COR-L47 (cell line): ENCODE measurements at places on chromosomes 4 and X.

DNA sequence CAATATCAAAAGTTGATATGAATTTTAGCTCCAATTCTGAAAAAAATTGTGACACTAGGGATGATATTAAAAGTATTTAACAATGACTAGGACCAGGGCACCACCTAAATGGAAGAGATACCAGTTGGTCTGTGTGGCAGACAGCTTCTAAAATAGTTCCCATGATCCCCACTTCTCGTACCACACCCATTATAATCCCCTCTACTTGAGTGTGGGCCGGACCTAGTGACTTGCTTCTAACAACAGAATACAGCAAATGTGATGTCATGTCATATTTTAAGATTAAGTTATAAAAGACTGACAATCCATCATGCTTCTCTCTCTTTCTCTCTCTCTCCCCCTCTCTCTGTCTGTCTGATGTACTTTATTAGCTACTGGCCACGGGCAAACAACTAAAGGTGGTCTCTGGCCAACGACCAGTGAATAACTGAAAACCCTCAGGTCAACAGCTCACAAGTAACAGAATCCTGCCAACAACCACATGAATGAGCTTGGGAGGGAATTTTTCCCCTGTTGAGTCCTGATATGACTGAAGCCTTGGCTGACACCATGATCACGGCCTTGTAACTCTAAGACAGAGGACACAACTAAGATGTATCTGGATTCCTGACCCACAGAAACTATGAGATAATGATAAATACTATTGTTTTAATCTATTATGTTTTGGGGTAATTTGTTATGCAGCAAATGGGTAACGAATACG is 34.4 kb downstream of the FAM13A start:
- DNase-seq = no peak

DNA sequence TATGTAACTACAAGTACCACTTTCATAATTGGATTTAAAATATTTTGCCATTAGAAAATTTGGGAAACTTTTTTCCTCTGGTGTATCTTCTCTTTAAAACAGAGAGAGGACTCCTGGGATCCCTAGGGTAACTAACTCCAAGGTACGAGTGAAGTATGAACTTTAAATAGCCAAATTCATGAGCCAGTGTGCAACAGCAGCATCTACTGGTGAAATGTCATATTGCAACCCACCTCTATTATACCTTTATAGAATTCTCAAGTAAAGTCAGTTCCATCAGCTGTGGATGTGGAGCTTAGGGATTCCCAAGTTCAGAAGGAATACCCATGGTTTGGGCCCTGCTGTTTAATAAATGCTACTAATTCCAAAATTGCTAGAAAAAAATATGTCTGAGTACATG is 282.7 kb upstream of the TAPT1 start:
- DNase-seq = no peak

DNA sequence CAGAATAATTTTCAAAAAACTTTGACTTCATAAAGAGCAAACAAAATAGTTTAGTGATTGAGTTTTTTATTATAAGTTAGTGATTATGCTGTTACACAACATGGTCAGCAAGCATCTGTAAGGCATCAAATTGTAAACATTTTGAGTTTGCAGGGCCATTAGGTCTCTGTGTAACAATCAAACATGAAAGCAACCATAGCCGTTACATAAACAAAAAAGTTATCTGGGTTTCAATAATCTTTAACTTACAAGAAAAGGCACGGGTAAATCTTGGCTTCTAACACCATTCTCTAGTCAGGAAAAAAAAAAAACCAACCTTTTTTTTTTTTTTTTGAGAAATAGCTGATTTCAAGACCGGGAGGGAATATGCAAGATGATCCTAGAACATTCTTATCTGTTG is 1941.1 kb downstream of the PCDH7 start:
- DNase-seq = no peak

GRCh38 chr4:38846015-38846414 is 10.6 kb downstream of the TLR6 start:
- DNase-seq = no peak

GRCh38 chrX:102745857-102746584 is 25.5 kb downstream of the GPRASP3 start:
- peak; percentile 0 for DNase-seq
